ENCODE measurements at places on chromosomes 11 and 22.

GRCh38 chr22:48331691-48332220 is 1495.9 kb downstream of the BRD1 start:
- DNase-seq: no peak

DNA sequence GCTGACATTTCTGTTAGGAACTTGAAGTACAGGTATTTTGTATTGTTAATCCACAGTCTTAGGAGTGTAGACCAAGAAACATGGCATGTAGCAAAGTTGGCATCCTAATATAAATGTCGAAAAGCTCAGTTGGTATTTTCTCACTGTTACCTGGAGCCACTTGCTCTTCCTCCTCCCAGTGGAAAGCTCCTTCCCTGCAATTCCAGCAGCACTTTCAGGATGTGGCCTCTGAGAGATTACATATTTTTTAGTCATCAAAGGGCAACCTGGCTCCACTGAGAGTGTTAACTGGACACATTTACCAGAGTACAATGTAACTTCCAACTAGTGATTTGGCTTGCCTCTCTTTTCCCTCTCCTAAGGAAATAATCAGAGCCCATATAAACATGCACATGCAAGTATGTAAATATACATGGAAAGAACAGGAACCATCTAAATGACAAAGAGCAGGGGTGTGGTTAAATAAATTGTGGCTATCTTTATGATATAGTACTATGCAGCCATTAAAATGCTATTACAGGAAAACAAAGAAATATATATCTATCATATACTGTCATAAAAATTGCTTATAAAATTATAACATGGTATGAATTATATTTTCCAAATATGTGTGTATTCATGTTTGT is 14.3 kb upstream of the EED start:
- DNase-seq: no peak

DNA sequence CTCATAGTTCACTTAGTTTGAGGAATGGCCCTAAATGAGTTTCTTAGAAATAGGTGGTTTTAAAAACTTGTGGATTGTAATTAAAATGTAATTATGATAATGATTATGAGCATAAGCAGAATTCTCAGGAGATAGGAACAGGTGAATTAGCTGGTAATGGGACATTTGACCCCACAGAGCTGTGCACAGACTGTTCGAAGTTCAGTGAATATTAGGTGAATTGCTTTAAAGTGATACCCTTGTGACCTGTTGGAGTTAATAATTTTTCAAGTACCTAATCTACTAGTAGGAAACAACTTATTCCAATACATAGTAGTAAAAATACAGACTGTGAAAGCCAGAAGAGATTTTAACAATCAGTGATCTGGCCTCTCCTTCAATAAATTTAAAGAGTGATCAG is 8.1 kb downstream of the FAR1 start:
- no peak for DNase-seq

DNA sequence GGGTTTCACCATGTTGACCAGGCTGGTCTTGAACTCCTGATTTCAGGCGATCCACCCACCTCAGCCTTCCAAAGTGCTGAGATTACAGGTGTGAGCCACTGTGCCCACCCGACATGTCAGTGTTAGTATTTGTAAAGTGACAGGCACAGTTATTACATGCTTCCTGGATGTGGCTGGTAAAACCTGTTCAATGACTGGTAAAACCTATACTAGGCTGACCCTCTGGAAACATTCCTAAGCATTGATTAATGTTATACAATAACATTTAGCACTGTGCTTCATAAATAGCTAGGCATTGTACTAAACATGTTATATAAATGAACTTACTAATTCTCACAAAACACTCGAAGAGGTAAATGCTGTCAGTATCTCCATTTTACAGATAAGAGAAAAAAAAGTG is 20.9 kb upstream of the JHY start:
- DNase-seq: no peak

- no peak for DNase-seq
These were observed 50.9 kb downstream of the ENDOD1 start for GRCh38 chr11:95140397-95141033.

All from NCI-H1092 (cell line).